ENCODE measurements at places on chromosomes 12 and 14.

- DNase-seq = no peak
These were observed 70.8 kb downstream of the KCNA5 start for GRCh38 chr12:5114436-5114835.

DNA sequence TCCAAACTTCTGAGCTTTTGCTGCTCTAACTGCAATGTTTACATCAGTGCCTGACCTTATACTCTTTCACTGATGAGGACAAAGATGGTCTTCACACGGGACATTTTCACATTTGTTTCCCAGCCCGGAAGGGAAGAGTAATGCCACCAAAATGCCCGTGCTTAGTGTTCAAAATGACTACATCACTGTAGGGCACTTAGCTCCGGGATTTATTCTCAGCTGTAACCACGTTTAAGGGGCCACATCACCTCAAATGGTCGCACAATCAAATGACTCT lies 2.9 kb downstream of the GSG1 start:
- DNase-seq = no peak

- DNase-seq = no peak
These were observed 521.2 kb downstream of the MED13L start for GRCh38 chr12:115756271-115756670.

DNA sequence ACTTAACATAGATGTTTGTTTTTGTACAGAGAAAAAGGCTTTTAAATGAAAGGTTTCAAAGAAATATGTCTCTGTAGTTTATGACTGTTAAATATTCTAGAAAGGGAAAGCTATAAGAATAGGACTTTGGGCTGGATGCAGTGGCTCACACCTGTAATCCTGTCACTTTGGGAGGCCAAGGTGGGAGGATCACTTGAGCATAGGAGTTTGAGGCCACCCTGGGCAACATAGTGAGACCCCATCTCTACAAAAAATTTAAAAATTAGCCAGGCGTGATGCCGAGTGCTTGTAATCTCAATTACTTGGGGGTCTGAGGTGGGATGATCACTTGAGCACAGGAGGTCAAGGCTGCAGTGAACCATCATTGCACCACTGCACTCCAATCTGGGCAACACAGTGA lies 11.4 kb downstream of the GPX2 start:
- no peak for DNase-seq

GRCh38 chr14:23056145-23056955 lies 970 bp downstream of the CDH24 start:
- no peak for DNase-seq

GRCh38 chr12:123111498-123112165 lies 39.3 kb downstream of the PITPNM2 start:
- no peak for DNase-seq

GRCh38 chr12:113366827-113367226 lies 8.4 kb downstream of the PLBD2 start:
- DNase-seq = no peak

- no peak for DNase-seq
These were observed 256.2 kb downstream of the KIF21A start for GRCh38 chr12:39186744-39187143.

DNA sequence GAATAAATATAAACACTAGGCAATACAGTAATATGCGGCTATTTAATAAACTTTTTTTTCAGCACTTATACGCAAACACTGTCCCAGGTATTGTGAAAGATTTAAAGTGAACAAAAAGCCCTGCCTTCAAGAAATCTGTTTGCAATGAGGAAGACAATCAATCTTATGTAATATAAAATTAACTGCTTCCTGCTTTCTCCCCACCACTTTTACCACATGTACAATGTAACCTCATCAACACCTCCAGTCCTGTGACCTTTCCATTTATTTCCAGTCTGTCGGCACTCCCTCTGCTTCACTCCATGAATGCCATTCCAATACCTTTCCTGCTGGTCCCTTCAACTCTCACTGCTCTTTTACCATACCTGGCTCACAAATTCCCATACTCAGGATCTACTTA lies 10.5 kb downstream of the SNX6 start:
- no peak for DNase-seq

GRCh38 chr14:101975231-101975630 lies 10.9 kb downstream of the DYNC1H1 start:
- no peak for DNase-seq
